Thoracic aorta (tissue), 2 donors: ENCODE measurements at places on chromosomes 13 and 19. TPM values are rescaled to one million over a fixed set of nuclear protein-coding genes. Genes with fewer than 3 reads are reported as not detected.

Gene LYL1
- total RNA-seq = 36.1 TPM

- DNase-seq = no peak
Observed at GRCh38 chr13:111035861-111036260, 79.2 kb upstream of the ARHGEF7 start.

Gene C5AR2
- total RNA-seq = 10.3 TPM

DNA sequence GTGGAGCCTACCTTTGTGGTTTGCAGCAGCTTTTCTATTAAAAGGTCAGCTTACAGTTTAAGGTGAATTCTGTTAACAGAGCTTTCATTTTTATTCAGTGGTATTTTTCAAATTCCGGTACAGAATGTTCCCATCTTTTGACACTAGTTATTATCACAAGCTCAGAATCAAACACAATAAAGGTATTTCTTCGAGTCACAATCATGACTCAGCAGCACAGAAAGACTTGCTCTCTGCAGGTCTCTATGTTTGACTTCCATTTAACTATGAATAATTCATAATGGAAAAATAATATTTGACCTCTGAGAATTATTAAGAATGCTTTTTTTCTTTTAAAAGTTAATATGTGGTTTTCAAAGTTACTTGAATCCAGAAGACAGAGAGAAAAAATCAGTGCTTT lies 28.2 kb downstream of the DACH1 start:
- DNase-seq = no peak

DNA sequence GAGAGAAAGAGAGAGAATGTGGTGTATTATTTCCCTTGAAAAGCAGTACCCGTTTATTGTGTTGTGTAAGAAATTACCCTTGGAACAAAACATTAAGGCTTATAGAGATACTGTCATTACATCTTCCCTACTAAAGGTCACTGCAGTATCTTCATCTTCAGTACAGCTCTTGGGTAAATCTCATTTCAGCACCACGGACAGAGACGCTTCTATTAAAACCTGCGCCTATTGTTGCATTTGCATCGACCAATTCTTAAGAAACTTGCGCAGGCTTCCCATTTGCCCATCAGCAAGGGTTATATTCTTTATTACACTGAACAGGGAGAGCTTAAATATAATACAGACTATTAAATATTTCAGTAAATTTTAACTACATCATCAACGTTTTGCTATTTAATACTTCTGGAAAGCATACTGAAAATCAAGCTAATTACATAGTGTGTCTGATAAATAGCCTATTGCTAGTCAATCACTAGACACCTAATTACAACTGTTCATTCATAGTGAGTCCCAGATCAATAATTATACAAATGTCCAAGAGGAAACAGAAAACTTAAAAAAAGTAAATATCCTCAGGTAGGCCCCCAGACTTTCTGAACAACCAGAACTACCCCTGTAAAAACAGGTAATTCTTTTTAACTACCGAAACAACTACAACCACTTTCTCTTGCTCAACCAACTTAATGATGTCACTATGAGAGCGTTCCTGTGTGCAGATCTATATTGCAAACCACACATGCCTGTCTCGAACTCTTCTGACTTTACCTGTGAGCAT lies 350.6 kb downstream of the LIG4 start:
- no peak for DNase-seq

GRCh38 chr13:30711837-30712236 lies 23.5 kb upstream of the ALOX5AP start:
- no peak for DNase-seq
